ENCODE measurements at places on chromosomes 12 and 14. TPM values are rescaled to one million over a fixed set of nuclear protein-coding genes. Genes with fewer than 3 reads are reported as not detected.

HCFC2 gene
- 6.9 TPM for polyA plus RNA-seq

CIDEB gene
- polyA plus RNA-seq: 24.3 TPM

TAS2R46 gene
- polyA plus RNA-seq: not detected

VDR gene
- 10.8 TPM for polyA plus RNA-seq

SPX gene
- 0.02 TPM for polyA plus RNA-seq

SDR9C7 gene
- 16.8 TPM for polyA plus RNA-seq

TMED8 gene
- polyA plus RNA-seq: 1.5 TPM

TTC7B gene
- polyA plus RNA-seq: 6.0 TPM

TDRD9 gene
- 0.28 TPM for polyA plus RNA-seq

MUCL1 gene
- not detected for polyA plus RNA-seq

All from esophagus (tissue), 2 donors.